ENCODE measurements at places on chromosomes 3 and 15. TPM values are rescaled to one million over a fixed set of nuclear protein-coding genes. Genes with fewer than 3 reads are reported as not detected.

SPATA12 gene
- polyA plus RNA-seq, result not detected

CCR2 gene
- 2.1 TPM for polyA plus RNA-seq

GRCh38 chr3:151133917-151134450 is 48.5 kb downstream of the MED12L start:
- no peak for DNase-seq

GRCh38 chr3:55796533-55796932 is 309.4 kb upstream of the WNT5A start:
- no peak for DNase-seq

DNA sequence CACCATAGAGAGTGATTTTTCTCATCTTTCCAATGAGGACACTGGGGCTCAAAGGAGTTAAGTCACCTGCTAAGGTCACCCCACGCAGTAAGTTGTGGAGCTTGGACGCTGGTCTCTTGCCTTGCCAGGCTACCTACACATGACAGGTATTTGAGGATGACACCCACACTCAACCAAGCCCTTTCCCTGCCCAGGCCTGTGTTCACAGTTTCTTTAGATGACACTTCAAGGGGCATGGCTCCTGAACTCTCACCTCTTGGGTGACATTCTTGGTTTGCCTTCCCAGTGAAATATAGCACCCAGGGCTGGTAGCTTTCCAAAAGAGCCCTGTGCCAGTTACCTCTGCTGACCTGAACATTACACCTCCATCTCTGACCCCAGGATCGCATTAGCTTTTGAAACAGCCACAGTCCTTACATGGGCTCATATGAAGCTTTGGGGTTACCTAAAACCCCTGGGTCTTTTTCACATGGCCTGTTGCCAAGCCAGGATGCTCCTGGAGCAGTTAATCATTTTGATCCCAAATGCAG is 148.0 kb downstream of the RPLP1 start:
- DNase-seq, result no peak

DNA sequence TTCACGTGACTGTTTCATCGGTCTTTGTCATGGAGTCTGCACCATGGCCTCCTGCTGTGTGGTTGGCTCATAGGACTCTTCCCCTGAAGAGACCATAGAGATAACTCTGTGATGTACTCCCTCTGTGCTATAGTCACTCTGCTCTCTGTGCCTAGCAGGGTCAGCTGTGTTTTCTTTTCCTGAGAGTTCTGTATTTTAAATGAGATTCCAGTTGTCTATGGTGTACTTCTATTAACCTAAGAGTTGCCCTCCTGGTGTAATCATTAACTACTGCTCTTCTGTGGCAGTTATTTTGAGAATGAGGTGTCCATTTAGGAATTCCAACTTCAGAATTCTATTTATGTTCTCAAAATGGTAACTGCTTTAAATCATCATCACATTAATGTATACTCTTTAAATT is 114.5 kb upstream of the ARPP21 start:
- no peak for DNase-seq

DNA sequence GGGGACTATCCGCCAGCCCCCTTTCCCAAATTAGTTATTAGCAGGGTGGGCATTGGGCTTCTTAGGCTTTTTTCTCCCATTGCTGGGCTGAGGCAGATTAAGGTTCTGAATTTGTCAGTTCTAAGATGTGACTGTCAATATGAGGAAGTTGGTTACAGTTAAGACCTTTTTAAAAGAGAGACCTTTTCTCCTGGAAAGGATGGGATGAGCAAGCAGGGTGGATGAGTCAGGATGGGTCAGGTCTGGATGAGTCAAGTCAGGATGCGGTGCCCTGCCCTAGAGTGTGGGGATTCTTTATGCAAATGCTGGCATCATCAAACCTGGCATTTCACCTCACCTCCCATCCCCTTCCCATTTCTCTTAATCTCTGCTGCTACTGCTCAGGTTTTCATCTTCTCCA is 1.9 kb downstream of the AEN start:
- no peak for DNase-seq
